ENCODE measurements at places on chromosomes 11 and 22. TPM values are rescaled to one million over a fixed set of nuclear protein-coding genes. Genes with fewer than 3 reads are reported as not detected.

OR4D5 gene
- not detected for total RNA-seq

TECTA gene
- 0.29 TPM for total RNA-seq

OR51D1 gene
- total RNA-seq, result not detected

VPS26B gene
- 36.7 TPM for total RNA-seq

TMPRSS5 gene
- 0.26 TPM for total RNA-seq

XKR3 gene
- not detected for total RNA-seq

F2 gene
- total RNA-seq, result not detected

PATE2 gene
- total RNA-seq, result not detected

CREB3L1 gene
- not detected for total RNA-seq

LDHAL6A gene
- not detected for total RNA-seq

HEPACAM gene
- total RNA-seq, result not detected

BIRC3 gene
- 199 TPM for total RNA-seq

OR9Q2 gene
- total RNA-seq, result not detected

ZFTA gene
- 7.6 TPM for total RNA-seq

OR6T1 gene
- total RNA-seq, result not detected
